ENCODE measurements at places on chromosomes 7 and 10.

DNA sequence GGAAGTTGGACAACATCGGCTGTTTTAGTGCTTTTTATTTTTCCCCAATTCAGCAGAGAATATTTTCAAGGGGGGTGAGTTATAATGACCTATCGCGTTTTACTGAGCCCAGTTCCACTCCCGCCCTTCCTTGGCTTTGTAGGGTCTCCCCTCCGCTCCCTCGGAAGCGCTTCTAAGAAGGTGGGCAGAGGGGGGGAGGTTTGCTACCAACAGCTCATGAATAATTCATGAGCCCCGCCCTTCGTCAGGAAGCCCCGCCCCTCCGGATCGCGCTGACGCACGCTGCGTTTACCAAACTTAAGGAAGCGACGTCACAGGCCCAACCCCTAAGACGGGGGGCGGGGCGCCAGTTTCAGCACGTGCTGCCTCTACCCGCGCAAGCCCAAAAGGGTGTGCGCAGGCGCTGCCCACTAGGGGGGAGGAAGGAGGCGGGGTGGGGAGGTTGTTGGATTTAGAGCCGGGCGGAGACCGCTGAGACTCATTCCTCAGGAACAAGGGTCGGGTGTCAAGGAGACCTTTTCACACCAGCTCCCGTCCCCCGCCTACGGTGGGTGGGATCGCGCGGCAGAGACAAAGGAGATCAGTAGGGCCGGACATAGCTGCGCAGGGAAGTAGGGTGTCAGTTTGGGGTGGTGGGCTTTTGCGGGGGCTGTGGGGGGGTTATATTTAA lies 529 bp upstream of the MEPCE start:
- peak; percentile 100 for DNase-seq

GRCh38 chr10:30758338-30758737 lies 128.8 kb upstream of the LYZL2 start:
- DNase-seq = no peak

- no peak for DNase-seq
These were observed 131.1 kb upstream of the SLC26A5 start for GRCh38 chr7:103577059-103577458.

- DNase-seq = no peak
These were observed 189.4 kb upstream of the AHR start for GRCh38 chr7:17109020-17109419.

DNA sequence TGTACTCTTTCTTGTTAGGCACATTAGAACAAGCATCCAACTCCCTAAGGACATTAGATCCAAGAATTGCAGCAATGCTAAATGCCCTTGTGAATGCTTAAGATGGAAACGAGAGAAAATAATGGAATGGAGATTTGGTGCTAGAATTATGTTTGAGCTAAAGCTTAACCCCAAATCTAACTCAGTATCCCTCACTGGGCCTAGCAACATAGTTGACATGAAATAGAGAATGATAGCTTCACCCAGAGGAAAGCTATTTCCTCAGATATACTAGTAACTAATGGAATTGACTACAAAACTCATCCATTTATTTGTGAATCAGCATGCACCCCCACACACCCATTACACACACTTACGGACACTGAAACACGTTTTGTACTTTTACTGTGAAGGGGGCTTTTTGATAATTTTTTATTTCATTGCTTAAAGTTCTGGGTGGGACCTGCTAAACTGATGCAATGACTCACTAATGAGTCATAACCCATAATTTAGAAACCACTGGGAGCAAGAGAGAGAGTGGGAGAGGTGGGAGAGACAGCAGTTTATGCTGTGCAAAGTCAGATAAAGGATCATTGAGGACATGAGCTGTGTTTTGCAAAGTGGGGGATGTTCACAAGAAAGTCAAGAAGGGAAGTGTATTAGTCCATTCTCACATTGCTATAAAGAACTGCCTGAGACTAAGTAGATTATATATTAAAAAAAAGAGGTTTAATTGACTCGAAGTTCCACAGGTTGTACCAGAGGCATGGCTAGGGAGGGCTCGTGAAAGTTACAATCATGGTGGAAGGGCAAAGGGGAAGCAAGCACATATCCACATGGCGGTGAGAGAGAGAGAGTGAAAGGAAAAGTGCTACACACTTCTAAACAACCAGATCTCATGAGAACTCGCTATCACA lies 382.7 kb downstream of the SFMBT2 start:
- no peak for DNase-seq

DNA sequence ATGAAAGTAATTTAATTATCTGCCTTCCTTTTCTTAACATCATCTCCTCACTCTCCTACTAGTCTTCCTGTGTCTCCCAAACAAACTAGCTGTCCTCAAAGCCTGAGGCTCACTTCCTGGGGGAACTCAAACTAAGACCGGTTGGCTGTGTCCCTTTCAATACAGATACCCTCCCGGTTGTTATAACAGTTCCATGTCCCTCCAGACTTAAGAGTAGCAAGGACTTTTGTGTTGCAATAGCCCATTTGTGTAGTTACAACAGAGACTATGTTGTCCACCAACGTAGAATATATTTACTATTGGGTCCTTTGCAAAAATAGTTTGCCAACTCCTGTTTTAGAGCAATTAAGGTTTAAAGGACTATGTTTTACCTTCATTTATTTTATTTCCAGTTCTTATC lies 8.6 kb upstream of the TARP start:
- no peak for DNase-seq

GRCh38 chr7:149879766-149880637 lies 6.2 kb downstream of the ATP6V0E2 start:
- no peak for DNase-seq

DNA sequence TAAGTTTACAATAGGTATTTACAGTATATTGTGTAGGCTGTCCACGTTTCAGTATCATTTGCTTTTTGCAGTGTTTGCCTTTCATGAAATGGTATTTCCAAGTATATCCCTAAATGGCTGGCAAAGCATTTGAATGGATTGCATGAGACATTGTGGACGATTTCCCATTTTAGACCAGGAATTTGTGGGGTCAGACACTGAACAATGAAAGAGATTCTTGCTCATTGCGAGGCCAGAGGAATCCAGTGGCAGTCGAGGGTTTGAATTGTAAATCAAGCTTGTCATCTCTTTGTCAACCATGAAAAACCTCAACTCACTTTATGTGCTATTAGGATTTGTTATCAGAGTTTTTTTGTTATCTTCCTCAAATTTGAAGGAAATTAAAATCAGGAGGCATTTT lies 70.8 kb downstream of the CREB5 start:
- no peak for DNase-seq

DNA sequence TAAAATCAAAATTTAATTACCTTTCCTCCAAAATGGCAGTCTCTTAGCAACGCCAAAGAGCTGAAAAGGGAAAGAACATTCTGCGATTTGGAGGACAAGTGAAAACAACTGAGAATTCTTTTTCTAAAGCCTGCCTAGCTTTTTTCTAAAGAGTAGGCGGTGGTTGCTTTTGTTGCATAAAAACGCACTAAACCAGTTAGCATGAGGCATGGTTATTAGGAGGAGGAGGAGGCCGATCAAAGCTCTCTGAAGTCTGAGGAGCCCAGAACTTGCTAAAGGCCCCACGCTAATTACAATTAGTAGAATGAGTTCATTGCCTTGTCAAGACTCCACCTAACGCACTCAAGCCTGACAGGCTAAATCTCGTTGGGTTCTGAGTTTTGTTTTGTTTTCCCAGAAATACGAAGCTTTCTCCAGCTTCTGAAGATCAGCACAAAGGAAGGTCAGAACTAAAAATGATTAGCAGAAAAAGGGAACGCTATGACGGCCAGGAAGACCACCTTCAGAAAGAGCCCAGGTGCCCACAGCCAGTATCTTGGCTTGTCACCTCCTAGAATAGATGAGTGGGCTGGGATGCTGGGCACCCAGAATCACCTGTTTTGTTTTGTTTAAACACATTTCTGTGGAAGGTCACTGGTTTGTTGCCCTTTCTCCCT lies 72.0 kb downstream of the FGFR2 start:
- no peak for DNase-seq

GRCh38 chr7:143416565-143417149 lies 8.0 kb upstream of the EPHA1 start:
- DNase-seq = no peak

GRCh38 chr10:72328045-72328828 lies 26.5 kb downstream of the DNAJB12 start:
- no peak for DNase-seq

DNA sequence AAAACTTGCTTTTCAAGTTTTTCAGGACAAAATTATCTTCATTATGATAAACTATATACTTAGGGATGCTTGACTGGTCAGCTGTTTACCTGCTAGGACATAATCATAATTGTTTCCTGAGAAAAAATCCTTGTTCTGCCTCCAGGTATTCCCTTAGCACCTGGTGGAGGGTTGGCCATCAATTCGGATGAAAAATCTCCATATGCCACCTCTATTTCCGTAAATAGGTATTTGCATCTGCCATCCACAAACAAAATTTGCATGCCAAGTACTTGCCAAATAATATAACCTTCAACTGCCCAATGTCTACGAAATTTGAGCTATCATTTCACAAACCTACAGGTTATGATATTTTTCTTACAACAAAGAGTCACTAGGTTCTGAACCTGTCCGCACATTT lies 126.2 kb downstream of the RNF133 start:
- no peak for DNase-seq

GRCh38 chr7:82506702-82507101 lies 63.1 kb upstream of the CACNA2D1 start:
- DNase-seq = no peak

Data from activated CD4-positive, alpha-beta T cell treated with anti-CD3 and anti-CD28 coated beads, Interleukin-2, amount 50 U/mL, for 1 hour (primary cell).